ENCODE measurements at places on chromosomes 12 and 14. TPM values are rescaled to one million over a fixed set of nuclear protein-coding genes. Genes with fewer than 3 reads are reported as not detected.

DNA sequence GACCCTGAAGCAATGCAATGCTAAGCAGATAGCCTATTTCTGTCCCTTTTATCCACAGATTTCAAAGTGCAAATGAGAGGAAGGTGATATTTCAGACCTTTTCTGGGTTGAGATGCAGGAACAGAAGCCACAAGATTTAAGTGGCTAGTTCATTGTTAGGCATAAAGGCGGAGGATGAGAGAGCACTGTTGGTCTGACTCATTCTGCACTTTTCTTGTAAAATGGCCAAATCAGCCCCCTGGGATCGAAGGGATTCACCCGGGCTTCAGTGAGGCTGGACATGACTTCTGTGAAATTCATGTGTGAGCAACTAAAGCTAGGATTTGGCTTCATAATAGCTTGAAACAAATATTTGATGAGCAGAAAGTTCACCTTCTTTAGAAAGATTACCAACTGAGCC is 101.9 kb upstream of the OVCH1 start:
- no peak overlapping the region for H3K27ac ChIP-seq
- no peak for DNase-seq
- no peak overlapping the region for H3K4me3 ChIP-seq
- no peaks in the 10 kb centered on the region for H3K36me3 ChIP-seq
- no peaks in the 10 kb centered on the region for H3K4me1 ChIP-seq

DNA sequence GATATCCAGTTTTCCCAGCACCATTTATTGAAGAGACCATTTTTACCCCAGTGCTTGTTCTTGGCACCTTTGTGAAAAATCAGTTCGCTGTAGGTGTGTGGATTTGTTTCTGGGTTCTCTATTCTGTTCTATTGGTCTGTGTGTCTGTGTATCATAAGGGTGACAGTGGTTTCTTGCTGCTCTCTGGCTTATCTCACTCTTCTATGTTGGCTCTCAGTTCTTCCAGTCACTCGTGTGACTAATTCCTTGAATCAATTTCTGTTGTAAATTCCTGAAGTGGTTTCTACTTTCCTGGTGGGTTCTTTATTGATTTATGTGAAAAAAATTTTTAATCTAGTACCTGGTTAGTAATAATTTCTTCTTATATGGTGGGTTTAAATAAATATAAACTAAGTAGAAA is 58.3 kb downstream of the OTOGL start:
- no peak overlapping the region for H3K4me3 ChIP-seq
- no peaks in the 10 kb centered on the region for H3K27me3 ChIP-seq

Gene TAS2R50
- 2.9 TPM for total RNA-seq

Gene DLGAP5
- 2.2 TPM for total RNA-seq

Gene ATP2A2
- total RNA-seq, result 127 TPM

Gene HSPA2
- 47.4 TPM for total RNA-seq

GRCh38 chr14:27184427-27184826 is 586.6 kb upstream of the NOVA1 start:
- H3K27me3 ChIP-seq, result no peaks in the 10 kb centered on the region
- H3K27ac ChIP-seq, result no peak overlapping the region
- DNase-seq, result no peak
- H3K36me3 ChIP-seq, result no peaks in the 10 kb centered on the region
- no peaks in the 10 kb centered on the region for H3K4me1 ChIP-seq

All from vagina (tissue), 2 donors.